ENCODE measurements at places on chromosomes 5 and 9.

- DNase-seq, result no peak
Measured at GRCh38 chr5:134092875-134093274, 21.6 kb upstream of the TCF7 start.

- DNase-seq, result no peak
Measured at GRCh38 chr5:126971455-126972031, 58.8 kb downstream of the MARCHF3 start.

- DNase-seq, result no peak
Measured at GRCh38 chr5:90056911-90057705, 352.4 kb downstream of the CETN3 start.

DNA sequence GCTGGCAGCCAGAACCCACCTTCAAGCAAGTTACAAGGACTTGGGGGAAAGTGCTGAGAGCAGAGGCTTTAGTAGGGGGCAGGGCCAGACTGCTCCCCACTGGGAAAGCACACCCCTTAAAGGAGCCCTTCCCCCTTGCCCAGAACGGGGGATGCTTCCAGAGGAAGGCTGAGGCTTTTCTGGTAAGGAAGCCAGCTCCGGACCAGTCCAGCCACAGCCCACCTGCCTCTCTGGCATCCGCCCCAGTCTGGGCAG, 4.2 kb upstream of the DPM2 start:
- DNase-seq, result no peak

GRCh38 chr5:39137819-39138451, 63.7 kb upstream of the RICTOR start:
- DNase-seq, result no peak

GRCh38 chr9:114899461-114899860, 30.9 kb downstream of the TNFSF8 start:
- no peak for DNase-seq

DNA sequence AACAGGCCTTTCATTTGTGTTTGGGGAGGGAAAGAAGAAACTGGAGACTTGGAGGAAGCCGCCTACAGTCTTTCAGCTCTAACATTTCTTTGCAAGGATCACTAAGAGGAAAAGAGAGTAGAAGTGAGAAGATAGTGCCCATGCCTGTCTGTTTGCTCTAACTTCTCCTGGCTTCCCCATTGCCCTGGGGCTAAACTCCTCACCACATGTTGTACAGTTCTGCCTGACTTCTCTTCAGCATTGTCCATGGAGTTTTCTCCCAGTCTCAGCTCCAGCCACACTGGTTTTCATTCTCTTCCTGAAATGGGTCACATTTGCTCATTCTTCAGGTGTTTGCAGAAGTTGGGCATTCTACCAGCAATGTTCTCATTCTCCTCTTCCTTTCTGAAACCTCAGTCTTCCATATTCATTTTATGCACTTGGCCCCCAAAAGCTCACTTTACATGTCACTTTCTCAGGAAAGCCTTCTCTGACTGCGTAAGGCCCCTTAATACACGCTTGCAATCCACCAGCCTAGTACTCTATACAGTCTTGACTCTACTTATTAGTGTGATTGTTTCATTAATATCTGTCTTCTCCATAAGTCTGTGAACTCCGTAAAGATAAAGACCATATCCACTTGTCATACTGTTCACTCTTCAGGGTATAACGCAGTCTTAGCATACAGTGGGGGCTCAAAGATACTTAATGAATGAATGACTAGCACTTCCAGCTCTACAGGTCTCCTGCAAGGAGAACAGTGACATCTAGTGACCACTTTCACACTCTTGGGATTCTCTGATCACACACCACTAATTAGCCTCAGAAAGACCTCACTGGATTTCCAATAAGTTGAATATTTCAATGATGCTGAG, 40.2 kb upstream of the TRIM32 start:
- no peak for DNase-seq

- no peak for DNase-seq
Measured at GRCh38 chr9:99354104-99354503, 132.0 kb downstream of the SEC61B start.

DNA sequence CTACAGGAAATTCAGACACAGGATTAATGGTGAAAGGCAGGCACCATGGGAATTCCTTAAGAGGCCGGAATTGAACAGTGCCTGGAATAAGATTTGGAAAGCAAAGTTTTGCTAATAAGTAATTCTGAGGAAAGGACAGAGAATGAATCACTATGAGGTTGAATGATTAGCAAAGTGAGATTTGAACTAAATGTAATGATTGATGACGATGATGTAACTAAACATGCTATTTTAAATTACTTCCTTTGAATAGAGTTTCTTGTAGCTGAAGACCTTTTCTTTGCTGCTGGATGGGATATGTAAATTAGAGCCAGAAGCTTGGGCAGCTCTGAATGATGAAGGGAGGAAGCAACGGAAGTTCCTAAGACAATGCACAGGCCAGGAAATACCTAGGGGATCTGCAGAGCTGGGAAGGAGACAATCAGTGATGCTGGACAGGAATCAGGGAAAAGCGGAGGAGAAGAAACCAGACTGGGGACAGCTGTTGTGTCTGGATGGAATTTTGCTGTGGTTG, 482.0 kb downstream of the PSAT1 start:
- DNase-seq, result no peak

DNA sequence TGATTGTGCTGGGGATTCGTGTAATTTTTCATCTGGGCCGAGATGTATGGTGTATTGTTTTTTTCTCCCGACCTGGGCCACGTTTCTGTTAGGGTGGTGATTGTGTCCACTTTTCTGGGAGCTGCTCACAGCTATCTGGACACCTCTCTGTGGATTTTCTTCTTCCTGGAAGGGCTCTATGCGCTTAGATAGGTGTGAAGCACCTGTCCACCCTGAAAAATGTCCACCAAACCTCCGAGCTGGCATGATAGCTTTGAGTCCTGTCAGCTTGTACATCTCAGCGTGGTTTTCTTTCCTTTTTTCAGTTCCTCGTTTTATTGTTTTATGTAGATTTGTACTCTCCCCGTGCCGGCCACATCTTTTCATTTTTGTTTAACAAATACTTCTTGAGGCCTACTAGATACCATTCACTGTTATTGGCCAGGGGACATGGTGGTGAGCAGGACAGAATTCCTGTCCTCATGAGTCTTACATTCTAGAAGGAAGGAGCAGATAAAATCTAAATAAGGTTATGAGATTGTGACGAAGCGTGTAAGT, 1.1 kb downstream of the UGCG start:
- peak; percentile 39 for DNase-seq

- DNase-seq, result no peak
Measured at GRCh38 chr9:115980502-115980901, 173.1 kb upstream of the PAPPA start.

DNA sequence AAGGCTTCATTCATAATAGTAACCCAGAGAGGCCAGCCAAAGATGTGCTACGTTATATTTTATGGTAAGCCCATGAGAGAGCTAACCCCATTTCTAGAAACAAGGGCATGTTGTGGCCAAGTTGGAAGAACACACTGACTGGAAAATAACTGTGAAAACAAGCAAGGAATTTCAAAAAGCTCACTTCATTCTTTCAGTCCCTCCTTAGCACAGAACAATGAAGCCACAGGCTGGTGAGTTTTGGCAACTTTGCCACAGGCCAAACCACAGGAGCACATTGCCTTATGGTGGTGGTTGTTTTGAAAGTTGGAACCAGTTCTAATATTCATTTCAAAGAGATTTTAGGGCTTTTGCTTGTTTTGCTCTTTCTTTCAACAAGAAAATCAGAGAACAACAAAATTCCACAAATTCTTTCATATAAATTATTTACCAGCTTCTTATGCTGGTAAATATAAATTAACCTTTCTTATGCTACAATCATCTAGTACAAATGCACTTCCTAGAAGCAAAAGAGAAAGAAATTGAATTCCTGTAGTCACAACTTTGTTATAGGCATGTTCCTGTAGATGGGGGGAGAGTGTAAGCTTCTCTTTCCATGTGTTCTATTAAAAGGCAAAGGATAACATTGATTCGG, 225.4 kb upstream of the RFX3 start:
- DNase-seq, result no peak

- DNase-seq, result no peak
Measured at GRCh38 chr9:92151691-92152393, 36.6 kb upstream of the SPTLC1 start.

DNA sequence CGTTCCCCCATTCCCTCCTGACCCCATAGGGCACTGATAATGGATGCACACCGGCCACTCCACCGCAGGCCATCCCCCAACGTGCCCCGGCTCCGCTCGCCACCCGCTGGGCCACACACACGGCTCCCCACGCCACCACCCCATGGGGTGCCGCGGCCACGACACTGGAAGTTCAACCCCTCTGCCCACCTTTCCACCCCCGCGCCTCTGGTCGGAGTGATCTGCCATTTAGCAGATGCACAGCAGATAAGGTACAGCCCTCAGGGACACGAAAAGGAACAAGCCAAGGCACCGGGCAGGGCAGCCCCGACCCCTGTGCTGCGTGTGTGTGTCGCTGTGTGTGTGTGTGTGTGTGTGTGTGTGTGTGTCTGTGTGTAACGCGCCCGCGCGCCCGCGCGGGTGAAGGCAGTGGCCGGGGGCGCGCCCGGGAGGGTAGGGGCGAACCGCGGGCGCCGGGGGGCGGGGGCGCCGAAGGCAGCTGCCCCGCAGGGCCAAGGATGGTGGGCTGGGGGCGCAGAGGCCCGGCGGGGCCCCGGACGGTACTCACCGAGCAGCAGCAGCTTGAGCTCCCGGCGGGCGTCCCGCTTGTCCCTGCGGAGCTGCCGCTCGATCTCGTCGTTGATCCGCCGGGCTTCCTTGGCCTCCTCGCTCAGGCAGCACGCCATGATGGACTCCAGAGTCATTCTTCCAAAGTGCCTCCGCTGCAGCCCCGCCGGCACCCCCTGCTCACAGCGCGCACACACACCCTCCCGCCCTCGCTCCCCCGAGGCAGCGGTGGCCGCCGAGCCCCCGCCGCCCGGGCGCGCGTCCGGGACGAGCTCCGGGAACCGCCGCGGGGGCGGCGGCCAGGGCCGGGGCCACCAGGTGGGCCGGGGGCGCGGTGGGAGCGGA, 813 bp downstream of the GNAQ start:
- DNase-seq, result peak; percentile 56

- no peak for DNase-seq
Measured at GRCh38 chr5:45399041-45399440, 297.1 kb downstream of the HCN1 start.

GRCh38 chr9:112570671-112571167, 84.1 kb downstream of the KIAA1958 start:
- DNase-seq, result no peak

DNA sequence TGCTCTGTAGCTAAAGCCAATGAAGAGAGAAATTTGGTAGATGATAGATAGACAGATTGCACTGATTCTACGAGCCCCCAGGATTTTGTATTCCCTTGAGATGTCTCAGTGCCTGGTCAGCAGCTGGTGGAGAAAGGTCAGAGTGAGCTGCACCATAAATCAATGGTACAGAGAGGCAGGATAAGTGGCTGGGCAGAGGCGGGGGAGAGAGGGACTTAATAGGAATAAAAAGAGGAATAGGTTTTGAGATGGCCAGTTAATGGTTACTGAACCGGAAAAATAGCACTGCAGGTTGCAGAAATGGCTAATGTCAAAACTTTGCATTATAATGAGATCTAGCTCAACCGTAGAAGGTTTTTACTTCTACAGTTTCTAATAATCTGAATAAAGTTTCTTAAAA, 47.9 kb upstream of the SLC12A2 start:
- DNase-seq, result peak; percentile 9

GRCh38 chr5:60455589-60455988, 244.4 kb downstream of the DEPDC1B start:
- DNase-seq, result no peak

DNA sequence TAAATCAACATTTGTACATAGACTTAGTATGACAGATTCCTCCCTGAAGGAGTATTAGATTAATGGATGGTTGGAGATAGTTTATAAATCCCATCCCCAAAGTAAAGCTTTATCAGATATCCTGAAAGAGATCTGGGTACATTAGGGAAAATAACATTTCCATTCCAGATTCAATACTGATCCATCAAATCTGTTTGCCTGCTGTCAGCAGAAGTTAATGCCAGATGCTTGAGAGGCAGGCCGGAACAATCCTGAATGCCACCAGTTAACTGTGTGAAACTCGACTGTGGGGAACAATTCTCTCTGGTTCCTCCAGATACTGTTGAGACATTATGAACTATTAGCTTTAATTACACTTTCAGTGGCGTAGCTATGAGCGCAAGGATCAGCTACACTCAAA, 1166.8 kb downstream of the MAT2B start:
- DNase-seq, result no peak

- DNase-seq, result no peak
Measured at GRCh38 chr9:136629001-136629878, 33.5 kb upstream of the EGFL7 start.

DNA sequence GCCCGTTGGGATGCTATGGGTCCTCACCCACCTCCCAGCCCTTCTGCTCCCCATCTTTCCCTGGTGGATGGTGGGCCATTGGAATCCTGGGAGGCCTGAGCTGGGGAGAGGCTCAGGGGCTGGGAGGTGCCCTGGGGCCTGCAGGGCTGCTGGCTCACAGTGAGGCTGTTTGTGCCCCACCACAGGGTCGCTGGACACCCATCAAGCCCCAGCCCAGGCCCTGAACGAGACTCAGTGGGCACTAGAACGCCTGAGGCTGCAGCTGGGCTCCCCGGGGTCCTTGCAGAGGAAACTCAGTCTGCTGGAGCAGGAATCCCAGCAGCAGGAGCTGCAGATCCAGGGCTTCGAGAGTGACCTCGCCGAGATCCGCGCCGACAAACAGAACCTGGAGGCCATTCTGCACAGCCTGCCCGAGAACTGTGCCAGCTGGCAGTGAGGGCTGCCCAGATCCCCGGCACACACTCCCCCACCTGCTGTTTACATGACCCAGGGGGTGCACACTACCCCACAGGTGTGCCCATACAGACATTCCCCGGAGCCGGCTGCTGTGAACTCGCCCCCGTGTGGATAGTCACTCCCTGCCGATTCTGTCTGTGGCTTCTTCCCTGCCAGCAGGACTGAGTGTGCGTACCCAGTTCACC, 4.9 kb upstream of the AIF1L start:
- DNase-seq, result no peak

DNA sequence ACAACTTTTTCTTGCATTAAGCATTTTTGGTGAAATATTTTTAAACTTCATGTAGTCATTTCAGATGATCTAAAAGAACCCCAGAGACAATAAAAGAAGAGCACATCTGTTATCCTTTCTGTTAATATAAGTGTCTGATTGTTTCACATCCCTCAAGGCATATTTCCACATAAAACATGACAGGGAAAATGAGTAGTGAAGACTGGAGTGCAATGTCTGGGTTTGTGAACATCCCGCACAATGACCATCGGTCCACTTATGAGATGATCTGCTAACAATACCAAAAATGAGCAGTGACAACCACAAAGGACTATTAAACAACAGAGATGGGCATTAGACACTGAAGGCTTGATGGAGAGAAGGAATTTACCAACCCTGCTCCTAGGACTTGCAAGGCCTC, 209.1 kb downstream of the NR2F1-AS1 start:
- no peak for DNase-seq

DNA sequence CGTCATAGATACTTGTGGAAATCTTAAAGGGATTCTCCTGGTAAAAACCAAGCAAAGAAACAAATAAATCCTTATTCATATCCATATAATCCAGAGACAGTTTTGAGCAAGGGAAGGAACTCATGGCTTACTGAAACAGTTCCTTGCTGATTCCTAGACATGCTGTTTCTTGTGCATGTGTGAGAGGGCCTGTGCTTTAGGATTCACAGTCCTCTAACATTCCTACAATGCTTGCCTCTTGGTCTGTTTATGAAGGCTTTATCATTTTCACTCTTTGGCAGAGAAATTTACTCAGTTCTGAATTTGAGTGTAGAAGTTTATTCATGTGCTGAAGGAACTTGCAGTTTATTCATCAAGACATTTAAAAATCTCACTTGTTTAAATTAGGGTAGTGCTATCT, 123.4 kb downstream of the RPS23 start:
- DNase-seq, result no peak

GRCh38 chr5:98557916-98558315, 215.5 kb upstream of the RGMB start:
- no peak for DNase-seq

All from renal cortex interstitium (tissue), 15 donors.